ENCODE measurements at places on chromosomes 13 and 19.

DNA sequence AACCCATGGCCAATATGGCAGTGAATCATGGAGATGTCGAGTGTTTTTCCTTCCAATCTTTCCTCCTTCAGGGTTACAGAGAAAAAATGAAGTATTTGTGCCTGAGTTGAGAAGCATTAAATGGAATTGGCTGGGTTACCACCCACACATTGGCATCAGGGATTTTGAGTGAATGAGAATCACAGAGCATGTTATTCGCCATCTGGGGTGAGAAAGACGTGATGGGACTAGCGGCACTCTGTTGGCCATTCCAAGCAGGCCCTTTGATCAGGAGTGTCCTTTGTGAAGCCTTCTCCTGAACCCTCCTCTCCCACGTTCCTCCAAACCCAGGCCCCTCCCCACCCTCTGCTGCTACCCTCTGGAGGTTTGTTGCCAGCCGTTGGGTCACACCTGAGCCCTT lies 84.2 kb upstream of the PCDH8 start:
- DNase-seq = no peak

DNA sequence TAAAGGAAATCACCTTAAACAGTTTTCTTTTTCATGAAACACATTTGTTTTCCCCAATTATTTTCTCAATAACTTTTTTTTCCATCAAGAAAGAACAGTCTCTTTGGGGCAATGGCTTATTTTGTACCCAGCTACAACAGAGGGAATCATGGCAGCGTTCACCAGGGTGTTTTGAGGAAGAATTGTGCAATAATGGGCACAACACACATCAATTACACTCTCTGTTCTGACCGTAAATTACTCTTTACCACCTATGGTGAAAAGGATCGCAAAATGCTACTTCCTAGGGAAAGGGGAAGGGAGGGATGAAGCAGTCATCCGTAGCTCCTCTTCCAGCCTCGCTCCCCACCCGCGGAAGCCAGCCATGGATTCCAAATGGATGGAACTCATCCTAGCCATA lies 38.6 kb downstream of the TMTC4 start:
- DNase-seq = no peak

DNA sequence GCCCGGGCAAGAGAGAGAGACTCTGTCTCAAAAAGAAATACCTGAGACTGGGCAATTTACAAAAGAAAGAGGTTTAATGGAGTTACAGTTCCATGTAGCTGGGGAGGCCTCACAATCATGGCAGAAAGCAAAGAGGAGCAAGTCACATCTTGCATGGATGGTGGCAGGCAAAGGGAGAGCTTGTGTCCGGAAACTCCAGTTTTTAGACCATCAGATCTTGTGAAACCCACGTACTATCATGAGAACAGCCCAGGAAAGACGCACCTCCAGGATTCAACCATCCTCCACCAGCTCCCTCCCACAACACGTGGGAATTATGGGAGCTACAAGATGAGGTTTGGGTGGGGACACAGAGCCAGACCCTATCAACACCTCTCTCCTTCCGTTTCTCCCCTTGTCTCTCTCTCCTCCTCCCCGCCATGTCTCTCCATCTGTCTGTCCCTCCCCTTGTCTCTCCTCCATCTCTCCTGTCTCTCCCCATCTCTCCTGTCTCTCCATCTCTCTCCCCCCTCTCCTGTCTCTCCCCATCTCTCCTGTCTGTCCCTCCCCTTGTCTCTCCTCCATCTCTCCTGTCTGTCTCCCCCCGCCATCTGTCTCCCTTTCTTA lies 10.0 kb downstream of the POLR2E start:
- DNase-seq = no peak

GRCh38 chr19:33214596-33214995 lies 11.1 kb downstream of the SLC7A10 start:
- no peak for DNase-seq

DNA sequence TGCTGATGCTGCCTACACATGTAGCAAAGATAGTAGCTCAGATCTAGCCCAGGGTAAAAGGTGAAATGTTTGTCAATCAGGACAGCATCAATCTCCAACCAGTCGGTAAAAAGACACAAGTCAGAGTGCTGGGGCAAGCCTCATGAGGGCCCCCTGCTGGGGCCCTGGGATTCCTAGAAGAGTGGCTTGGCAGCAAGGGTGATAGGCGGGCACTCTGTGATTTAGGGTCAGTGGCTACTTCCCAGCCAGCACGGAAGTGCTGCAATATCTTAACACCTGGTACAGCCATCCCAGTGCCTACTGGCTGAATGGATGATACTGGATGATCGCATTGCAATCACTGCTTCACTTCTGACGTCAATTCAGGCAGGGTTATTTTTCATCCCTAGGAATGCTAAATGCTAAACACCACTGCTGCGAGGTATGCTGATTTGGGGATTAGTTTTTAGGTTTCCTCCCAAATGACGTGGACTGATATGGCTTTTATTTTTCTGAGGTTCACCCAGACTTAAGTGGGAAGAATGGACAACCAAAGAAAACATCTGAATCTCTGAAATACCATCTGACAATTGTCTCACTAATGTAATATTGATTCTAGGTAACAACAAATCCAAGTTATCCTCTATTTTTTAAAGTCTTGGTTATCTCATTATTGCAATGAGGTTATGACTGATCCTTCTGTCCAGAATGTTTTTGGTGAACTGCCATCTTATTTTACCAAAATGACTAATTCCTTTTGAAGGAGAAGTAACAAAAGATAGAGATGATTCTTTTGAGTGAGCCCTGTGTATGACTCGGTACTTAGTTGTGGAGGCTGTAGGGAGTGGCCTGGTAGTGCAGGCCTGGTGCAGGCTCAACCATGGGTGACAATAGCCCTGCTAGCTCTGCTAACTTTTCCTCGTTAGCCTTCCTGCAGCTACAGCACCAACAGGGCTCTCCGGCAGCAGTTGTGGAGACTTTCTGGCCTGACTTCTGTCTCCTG lies 432.5 kb downstream of the FGF9 start:
- no peak for DNase-seq

DNA sequence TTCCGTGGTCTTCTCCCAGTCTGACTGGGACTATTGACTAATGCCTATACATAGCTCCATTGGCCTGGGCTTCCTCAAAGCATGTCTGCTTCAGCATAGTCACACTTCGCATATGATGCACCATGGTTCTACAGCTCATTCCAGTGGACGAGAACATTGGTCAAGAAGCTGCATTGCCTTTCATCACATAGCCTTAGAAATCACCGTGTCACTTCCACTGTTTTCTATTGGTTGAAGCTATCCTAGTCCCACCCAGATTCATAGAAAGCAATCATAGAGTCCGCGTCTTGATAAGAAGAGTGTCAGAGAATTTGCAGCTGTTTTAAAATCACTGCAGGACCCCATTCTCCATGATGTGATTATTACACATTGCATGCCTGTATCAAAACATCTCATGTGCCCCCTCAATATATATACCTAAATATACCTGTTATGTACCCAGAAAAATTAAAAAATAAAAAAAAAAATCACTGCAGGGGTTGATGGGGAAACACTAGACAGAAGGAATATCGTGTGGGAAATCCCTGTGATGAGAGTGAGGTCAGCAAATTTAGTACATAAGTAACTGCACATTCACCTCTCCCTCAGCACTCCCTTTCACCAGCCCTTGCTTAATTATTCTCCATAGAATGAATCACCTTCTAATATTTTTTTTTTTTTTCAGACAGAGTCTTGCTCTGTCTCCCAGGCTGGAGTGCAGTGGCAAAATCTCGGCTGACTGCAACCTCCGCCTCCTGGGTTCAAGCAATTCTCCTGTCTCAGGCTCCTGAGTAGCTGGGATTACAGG lies 2.2 kb upstream of the ARHGAP33 start:
- no peak for DNase-seq

GRCh38 chr13:32515246-32515645 lies 23.3 kb downstream of the N4BP2L2 start:
- DNase-seq = no peak
